ENCODE measurements at places on chromosomes 11 and 22.

DNA sequence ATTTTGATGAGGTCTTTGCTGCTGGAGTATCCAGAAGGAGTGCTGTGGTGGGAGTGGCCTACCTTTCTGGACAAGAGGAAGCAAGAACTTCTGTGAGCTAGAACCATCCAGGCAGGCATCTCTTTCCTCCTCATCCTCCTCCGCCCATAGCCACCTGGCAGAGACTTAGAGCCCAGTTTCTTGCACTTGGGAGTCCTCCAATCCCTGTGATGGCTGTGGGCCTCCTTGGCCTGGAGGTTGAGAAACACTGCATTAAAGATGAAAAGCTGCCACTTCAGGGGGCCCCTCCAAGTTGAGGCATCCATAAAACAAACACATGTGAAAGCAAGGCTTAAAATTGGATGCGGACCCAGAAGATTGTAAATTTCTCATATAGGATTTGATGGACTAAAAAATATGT, 110.3 kb downstream of the ZBTB16 start:
- no peak for DNase-seq

GRCh38 chr11:133549826-133550225, 17.5 kb upstream of the OPCML start:
- DNase-seq: no peak

GRCh38 chr11:36500315-36500721, 9.8 kb downstream of the TRAF6 start:
- no peak for DNase-seq

- no peak for DNase-seq
Measured at GRCh38 chr11:124302347-124303125, 11.2 kb downstream of the OR8D1 start.

DNA sequence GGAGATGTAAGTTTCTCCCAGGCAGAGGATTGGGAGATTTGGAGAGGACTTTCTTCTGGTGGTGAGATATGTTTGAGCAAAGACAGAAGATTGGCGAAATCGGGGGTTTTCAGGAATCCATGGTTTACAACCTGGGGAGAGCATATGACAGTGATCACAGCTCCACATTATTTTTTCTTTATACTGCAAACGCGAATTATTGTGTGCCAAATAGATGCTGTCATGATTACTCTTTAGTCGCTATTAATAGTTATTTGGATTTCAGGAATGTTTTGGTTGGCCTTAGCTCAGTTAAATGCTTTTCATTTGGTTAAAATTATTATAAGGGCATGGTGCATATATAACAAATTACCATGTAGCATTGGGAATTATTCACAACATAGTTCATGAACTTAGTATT, 15.2 kb downstream of the ATXN10 start:
- DNase-seq: no peak

GRCh38 chr22:40345815-40346184, 500 bp upstream of the ADSL start:
- DNase-seq: no peak

GRCh38 chr11:1815751-1816150, 19.0 kb upstream of the SYT8 start:
- no peak for DNase-seq

- no peak for DNase-seq
Measured at GRCh38 chr22:28792491-28793383, 7.6 kb downstream of the XBP1 start.

DNA sequence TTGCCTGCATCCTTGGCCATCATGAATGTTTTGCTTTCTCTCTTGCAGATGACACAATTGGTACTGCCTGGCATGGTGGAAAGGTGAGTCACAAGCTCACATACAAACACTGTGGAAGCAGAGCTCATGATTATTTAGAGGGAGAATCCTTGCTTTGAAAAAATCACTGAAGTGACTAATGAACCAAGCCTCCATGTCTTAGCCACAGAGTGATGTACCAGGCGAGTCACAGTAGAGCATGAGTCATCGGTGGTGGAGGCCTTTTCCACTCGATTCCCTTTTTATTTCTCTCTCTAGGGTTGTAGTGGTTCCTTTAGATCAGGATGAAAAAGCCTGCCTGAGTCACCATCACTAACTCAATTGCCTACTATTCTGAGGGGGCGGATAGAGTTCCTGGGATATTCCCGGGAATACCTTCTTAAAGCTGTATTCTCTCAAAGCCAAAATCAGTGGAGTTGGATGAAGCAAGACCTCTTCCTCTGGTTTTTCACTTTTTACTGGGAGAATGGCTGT, 49.6 kb upstream of the ALKBH3 start:
- DNase-seq: peak; percentile 87

GRCh38 chr11:126999366-126999765, 1.2 kb downstream of the KIRREL3 start:
- no peak for DNase-seq

- peak; percentile 48 for DNase-seq
Measured at GRCh38 chr22:24184057-24184798, 2.9 kb downstream of the SUSD2 start.

DNA sequence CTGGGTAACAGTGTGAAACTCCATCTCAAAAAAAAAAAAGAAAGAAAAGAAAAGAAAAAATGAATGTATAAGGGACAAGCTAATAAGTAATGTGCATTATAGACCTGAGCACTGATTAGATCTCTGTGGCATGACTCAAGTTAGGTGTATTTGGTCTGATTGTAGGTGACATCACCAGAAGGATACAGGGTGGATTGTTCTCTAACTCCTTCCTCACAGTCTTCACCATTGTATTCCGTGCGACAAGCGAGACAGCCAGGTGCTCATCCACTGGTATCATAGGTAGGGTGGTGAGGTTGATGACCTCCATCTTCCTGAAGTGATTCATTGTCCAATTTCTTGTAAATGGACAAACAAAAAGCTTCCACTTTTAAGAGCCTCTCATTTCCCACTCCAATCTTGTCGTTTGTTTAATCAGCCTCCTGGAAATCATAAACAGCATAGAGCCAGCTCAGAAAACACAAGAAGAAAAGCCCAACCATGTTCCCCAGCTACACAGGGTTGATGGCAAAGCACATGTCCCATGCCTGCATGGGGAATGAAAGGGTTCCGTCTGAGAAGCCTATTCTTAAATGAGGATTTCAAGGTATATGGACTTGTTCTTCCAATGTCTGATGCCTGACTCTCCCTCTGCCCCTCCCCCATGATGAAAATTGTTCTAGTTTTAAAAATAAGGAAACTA, 6.2 kb downstream of the FAM227A start:
- no peak for DNase-seq

- DNase-seq: no peak
Measured at GRCh38 chr11:34627197-34627596, 6.3 kb downstream of the EHF start.

DNA sequence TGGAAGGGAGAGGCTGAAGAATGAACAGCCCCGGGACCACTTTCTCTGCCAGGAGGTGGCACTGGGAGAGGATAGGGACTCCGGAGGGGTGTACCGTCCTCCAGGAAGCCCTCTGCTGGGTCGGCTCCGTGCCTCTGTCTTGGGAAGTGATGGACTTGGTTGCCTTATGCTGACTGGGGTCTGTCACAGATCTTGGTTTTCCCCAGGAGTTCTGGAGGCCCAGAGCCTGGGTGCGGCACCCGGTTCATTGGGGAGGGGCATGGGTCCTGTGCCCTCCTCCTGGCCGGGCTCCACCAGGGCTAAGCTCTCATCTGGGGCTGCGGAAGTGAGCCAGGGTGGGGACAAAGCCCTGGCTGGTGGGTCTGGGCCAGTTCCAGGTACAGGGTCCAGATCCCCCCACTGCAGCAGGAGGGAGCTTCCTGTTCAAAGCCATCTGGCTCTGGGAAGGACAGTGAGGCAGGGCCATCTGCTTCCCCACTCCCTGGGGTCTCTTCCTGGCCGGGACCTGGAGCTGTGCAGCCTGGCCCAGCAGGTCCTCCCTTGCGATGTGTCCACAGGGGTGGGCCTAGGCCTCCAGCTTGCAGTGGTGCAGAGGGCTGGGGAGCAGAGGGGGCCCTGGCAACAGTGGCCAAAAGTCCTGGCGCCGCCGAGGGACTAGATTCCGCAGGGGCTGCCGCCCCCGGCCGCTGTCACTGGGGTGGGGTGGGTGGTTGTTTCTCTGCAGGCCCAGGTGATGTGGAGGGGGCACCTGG, 1.1 kb upstream of the AP2A2 start:
- DNase-seq: no peak

DNA sequence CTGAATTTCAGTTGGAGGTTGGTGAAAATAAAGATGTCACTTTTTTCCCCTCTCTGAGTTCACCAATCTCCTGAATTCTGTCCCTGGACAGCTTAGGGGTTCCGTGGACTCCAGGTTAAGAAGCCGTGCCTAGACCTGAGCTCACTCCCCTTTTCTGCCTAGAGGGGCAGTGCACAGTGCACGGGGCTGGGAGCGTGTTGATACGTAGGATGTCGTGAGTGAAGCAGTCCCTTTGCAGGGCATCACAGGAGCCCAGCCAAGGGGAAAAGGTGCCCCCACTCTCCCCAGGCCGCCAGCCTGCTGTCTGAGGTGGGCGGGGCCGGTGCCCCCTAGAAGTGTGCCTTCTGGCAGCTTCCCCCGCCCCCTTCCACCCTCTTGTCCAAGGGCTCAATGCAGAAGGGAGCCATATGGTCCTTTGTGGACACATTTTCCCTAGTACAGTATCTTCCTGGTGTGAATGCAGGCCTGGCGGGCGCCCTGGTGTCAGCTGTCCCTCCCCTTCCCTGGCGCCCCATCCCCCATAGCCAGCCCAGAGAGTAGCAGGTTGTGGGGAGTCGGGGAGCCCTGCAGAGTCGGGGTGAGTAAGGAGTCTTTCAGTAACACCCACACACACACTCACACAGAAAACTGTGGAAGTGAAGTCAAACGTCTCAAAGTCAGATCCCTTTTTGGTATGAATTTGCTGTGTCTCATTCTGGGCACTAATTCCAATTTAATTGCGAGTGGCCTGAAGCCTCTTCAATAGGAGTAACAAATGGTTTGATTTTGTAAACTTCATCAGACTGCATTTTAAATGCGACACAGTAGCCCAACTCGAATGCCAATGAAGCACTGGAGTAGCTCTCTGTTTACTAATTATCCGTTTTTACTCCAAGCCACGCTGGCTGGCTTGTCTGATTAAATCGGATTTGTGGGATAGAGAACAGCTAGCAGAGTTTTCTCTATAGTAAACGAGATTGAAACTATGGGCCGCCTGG, 67.5 kb upstream of the NNMT start:
- no peak for DNase-seq

GRCh38 chr11:32213223-32213622, 122.3 kb downstream of the RCN1 start:
- DNase-seq: no peak

DNA sequence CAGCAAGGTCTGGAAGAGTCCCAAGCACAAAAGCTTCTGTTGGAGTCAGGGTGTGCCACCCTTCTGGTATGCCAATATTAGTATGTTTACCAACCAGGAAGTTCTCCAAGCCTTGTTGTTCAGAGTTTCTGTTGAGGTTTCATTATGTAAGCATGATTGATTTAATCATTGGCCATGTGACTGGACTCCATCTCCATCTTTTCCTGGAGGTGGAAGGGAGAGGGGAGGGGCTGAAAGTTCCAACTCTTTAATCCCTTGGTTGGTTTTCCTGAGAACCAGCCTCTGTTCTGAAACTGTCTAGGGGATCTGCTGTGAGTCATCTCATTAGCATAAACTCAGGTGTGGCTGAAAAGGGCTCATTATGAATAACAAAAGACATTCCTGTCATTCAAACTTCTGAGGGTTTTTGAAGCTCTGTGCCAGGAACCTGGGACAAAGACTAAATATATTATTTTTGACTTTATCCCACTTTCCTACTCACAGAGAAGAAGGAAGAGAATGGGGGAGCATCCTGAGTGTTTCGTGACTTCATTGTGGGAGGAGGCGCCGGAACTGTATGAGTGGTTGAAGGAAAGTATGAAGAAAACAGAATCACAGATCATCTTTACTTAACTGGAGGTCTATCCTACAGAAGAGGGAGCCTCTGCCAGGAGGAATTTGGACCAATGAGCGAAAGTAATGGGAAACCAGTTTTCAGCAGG, 138.2 kb downstream of the NECTIN1 start:
- no peak for DNase-seq

GRCh38 chr22:19057539-19057938, 64.7 kb downstream of the DGCR2 start:
- DNase-seq: no peak

- DNase-seq: no peak
Measured at GRCh38 chr11:122665861-122666260, 10.3 kb downstream of the UBASH3B start.

GRCh38 chr11:17423533-17424310, 35.3 kb upstream of the KCNJ11 start:
- DNase-seq: no peak

DNA sequence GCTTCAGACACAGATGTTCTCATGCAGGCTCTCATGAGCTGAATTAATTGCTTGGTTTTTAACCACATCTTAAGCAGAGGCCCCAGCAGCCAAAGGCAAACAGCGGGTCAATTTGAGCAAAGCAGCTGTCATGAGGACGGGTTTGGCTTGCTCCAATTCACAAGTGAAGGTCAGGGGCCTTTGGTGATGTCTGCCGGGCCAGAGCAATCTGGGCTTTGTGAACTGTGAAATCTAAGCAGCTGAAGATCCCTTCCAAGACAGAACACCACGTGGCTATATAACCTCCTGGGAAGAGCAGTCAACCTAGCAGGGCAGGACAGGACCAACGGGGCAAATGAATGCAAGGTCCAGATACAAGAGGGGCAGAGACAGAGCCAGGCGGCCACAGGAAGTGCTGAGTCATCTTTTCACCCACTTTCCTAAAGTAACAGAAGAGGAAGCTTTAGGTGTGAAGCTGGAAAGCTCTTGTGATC, 187.3 kb upstream of the B3GAT1 start:
- no peak for DNase-seq

- DNase-seq: no peak
Measured at GRCh38 chr11:120331301-120331996, 4.8 kb upstream of the ARHGEF12 start.

Measured in RWPE2 (cell line).